ENCODE measurements at places on chromosomes 13 and 19.

DNA sequence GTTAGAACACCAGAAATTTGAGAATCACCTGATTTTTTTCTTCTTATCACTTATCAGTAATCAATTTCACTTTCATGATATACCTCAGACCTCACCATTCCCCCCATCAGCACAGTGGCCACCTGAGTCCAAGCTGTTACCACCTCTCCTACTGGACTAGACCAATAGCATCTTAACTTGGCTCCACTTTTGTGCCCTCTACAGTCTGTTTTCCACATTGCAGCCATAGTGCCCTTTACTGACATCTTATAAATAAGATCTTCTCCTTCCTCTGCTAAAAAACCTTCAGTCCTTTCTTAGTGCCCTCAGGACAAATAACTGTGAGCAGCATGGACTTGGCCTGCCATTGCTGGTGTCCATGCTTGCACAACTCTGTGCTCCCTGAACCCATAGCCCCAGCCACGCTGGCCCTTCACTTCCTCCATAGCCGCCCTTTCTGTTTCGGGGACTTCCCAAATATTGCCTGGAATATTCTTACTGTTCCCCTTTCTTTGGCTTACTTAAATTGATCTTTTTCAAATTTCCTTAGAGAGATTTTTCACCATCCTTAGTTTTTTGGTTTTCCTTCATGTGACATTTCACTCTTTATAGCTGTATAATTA, 380.8 kb downstream of the LMO7 start:
- no peak for DNase-seq

DNA sequence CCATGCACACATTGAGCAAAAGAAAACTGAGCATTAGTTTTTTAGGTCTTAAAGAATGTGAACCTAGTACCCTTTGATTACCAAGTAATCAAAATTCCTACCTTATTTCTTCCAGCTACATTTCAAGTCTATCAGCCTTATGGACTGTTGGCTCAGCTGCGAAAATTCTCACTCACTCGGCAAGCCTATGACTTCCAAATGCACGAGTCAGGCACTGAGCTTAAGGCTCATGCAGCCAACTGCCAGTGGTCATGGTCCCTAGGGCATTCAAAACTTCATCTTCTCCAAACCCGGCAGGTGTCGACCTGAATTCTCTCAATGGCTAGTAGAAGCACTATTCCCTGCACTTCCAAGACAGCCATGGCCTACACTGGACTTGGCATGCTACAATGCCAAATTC, 41.2 kb downstream of the RUBCNL start:
- no peak for DNase-seq

DNA sequence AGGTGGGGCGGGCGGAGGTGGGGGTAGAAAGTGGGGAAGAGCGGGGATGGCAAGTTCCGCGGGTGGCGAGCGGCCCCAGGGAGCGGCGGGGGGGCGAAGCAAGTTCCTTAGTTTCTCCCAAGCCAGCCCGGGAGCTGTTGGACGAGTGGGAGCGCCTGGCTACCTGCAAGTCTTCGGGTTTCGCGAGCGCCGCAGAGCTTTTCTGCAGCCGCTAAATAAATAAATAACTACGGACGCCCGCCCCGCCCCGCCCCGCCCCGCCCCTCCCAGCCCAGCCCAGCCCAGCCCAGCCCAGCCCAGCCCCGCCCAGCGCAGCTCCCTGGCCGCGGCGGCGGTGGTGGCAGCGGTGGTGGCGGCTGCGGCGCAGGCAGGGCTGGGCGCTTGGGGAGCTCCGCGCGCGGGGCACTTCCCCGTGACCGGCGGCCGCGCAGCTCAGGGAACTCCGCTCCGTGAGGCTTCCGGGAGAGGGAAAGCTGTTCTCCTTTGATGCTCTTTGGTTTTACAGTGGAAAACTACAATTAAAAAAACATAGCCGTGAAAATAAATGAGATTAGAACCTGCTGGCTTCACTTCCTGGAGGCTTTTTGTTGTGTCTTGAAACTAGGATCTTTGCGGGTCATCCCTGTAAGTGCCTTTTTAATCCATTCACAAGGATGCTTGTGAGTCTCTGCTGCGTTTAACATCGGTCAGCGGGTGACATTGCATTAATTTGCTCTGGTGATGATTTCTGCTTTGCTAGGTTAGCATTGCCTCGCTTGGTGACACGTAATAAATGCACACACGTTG, at the start of gene UBE2L5:
Gene UBE2L5, plus strand, starts transcription at position 440 of the 786 bp plus-strand sequence. CDS start 5,498 bp downstream, outside the sequence.
- DNase-seq, result peak; percentile 58

- DNase-seq, result no peak
These were observed 5.5 kb downstream of the TPRX1 start for GRCh38 chr19:47798904-47799266.

DNA sequence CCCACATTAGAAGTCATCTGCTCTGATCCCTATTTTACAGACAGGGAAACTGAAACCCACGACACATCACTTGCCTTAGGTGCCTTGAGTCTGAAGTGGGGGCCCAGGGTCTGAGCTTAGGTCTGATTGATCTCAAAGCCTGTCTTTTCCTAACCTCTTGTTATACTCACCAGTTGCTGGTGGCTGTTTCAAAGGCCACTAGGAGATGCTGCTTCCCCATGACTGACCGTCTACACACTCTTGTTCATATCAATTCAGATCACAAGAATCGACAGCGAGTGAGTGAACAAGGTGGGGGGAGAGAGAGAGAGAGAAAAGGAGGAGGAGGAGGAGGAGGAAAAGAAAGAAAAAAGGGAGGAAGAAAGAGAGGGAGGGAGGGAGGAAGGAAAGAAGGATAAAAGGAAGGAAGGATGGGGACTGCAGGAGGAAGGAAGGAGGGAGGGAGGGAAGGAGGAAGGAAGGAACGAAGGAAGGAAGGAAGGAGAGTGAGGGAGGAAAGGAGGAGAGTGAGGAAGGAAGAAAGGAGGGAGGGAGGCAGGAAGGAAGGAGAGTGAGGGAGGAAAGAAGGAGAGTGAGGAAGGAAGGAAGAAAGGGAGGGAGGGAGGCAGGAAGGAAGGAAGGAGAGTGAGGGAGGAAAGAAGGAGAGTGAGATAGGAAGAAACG, 3.3 kb downstream of the OR10H1 start:
- peak; percentile 34 for DNase-seq

- no peak for DNase-seq
These were observed 10.4 kb downstream of the PSPC1 start for GRCh38 chr13:19772306-19772705.

Measured in effector memory CD4-positive, alpha-beta T cell (primary cell).